ENCODE measurements at places on chromosomes 16 and 17. TPM values are rescaled to one million over a fixed set of nuclear protein-coding genes. Genes with fewer than 3 reads are reported as not detected.

LAT gene
- total RNA-seq = 4.2 TPM

ZNF469 gene
- 0.31 TPM for total RNA-seq

PRAC1 gene
- total RNA-seq = not detected

CCDC154 gene
- 0.79 TPM for total RNA-seq

MPV17L gene
- 9.3 TPM for total RNA-seq

CRYBA1 gene
- not detected for total RNA-seq

CFAP20 gene
- total RNA-seq = 15.1 TPM

CYBC1 gene
- 44.4 TPM for total RNA-seq

NPIPA2 gene
- total RNA-seq = 2.2 TPM

CCL14 gene
- total RNA-seq = 130 TPM

CCL5 gene
- 3.4 TPM for total RNA-seq

ACSM3 gene
- 109 TPM for total RNA-seq

GRCh38 chr16:85448557-85449190 lies 164.4 kb upstream of the GSE1 start:
- DNase-seq = peak; percentile 84
- peak overlapping the region; percentile 19 for H3K4me3 ChIP-seq
- H3K27me3 ChIP-seq = no peaks in the 10 kb centered on the region
- no peaks in the 10 kb centered on the region for H3K36me3 ChIP-seq
- peaks cover 15% of the 10 kb centered on the region for H3K4me1 ChIP-seq

- H3K27ac ChIP-seq = no peak overlapping the region
- DNase-seq = no peak
- H3K27me3 ChIP-seq = no peaks in the 10 kb centered on the region
- no peaks in the 10 kb centered on the region for H3K36me3 ChIP-seq
- H3K4me3 ChIP-seq = no peak overlapping the region
Measured at GRCh38 chr16:70767377-70768202, 33.4 kb downstream of the VAC14 start.

DNA sequence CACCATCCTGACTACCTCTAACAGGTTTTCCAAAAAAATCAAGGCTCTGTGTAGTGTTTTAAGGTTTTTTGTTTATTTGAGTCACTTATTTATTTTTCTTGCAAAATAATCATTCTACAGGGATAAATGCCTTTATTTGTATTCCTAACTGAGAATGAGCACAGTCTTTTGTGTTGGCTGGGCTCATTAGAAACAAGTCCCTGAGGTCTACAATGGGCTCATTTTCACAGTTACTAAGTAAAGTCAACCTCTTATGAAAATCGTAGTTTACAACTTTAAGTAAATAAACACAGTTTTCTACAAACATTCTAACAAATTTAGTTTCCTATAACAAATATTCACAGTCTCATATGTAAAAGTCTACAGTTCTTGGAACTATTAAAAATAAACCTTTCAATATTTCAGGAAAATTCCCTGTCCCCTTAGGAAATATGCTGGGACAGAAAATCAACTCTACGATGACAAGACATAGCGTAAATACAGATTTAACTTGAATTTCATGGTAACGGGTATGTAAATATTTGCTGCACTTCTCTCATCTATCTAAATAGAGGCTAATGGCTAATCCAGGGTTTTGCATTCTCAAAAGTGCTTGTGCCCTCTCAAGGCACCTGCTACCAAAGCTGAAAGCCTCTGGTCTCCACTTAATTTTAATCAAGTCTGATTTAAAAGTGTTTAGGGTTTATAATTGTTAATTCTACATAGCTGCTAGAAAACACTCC lies 31.5 kb upstream of the CDH5 start:
- no peak overlapping the region for H3K4me3 ChIP-seq
- no peak overlapping the region for H3K27ac ChIP-seq
- no peaks in the 10 kb centered on the region for H3K27me3 ChIP-seq
- DNase-seq = no peak
- no peaks in the 10 kb centered on the region for H3K36me3 ChIP-seq
- no peaks in the 10 kb centered on the region for H3K4me1 ChIP-seq

- H3K27me3 ChIP-seq = peaks cover 22% of the 10 kb centered on the region
- H3K4me1 ChIP-seq = no peaks in the 10 kb centered on the region
- no peak overlapping the region for H3K4me3 ChIP-seq
- DNase-seq = no peak
Measured at GRCh38 chr17:48997827-48998586, 822 bp downstream of the IGF2BP1 start.

GRCh38 chr16:22189473-22190080 lies 16.5 kb upstream of the EEF2K start:
- peaks cover 26% of the 10 kb centered on the region for H3K4me1 ChIP-seq
- no peaks in the 10 kb centered on the region for H3K36me3 ChIP-seq
- H3K4me3 ChIP-seq = peak overlapping the region; percentile 78
- H3K27me3 ChIP-seq = no peaks in the 10 kb centered on the region
- H3K27ac ChIP-seq = peak overlapping the region; percentile 78
- DNase-seq = peak; percentile 55

- DNase-seq = peak; percentile 77
- peaks cover 43% of the 10 kb centered on the region for H3K4me1 ChIP-seq
- H3K36me3 ChIP-seq = peaks cover 8% of the 10 kb centered on the region
- no peak overlapping the region for H3K4me3 ChIP-seq
- no peaks in the 10 kb centered on the region for H3K27me3 ChIP-seq
Measured at GRCh38 chr16:11869353-11870228, 18.2 kb upstream of the RSL1D1 start.

DNA sequence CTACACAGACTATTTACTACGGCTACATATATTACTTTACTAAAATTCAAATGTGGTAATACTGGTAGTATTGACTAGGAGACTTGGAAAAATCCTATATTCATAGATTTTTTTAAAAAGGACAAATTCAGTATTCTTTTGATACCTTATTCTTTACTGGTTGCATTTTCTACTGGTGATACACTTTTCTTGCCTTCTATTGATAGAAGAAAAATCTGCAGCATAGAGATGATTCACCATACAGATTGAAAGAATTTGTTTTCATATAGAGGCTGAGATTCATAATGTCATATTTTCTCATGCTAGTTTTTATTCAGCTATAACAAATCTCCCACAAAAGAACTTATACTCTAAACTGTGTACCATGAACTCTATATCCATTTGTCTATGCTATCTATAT lies 195.4 kb upstream of the C17orf78 start:
- no peaks in the 10 kb centered on the region for H3K27me3 ChIP-seq
- no peak overlapping the region for H3K27ac ChIP-seq
- no peak overlapping the region for H3K4me3 ChIP-seq
- no peak for DNase-seq
- no peaks in the 10 kb centered on the region for H3K36me3 ChIP-seq
- H3K4me1 ChIP-seq = no peaks in the 10 kb centered on the region

GRCh38 chr17:48601539-48602425 lies 3.0 kb downstream of the HOXB6 start:
- no peak for DNase-seq
- no peaks in the 10 kb centered on the region for H3K36me3 ChIP-seq
- no peak overlapping the region for H3K27ac ChIP-seq

- no peaks in the 10 kb centered on the region for H3K27me3 ChIP-seq
- no peak for DNase-seq
- no peak overlapping the region for H3K27ac ChIP-seq
- no peaks in the 10 kb centered on the region for H3K4me1 ChIP-seq
- H3K4me3 ChIP-seq = no peak overlapping the region
Measured at GRCh38 chr17:36629970-36630502, 28.7 kb downstream of the MRM1 start.

GRCh38 chr16:4762205-4762604 lies 4.8 kb downstream of the ZNF500 start:
- no peak overlapping the region for H3K4me3 ChIP-seq
- DNase-seq = no peak
- no peak overlapping the region for H3K27ac ChIP-seq
- no peaks in the 10 kb centered on the region for H3K27me3 ChIP-seq
- H3K4me1 ChIP-seq = no peaks in the 10 kb centered on the region

GRCh38 chr17:37051833-37052232 lies 103.1 kb downstream of the AATF start:
- no peaks in the 10 kb centered on the region for H3K36me3 ChIP-seq
- no peaks in the 10 kb centered on the region for H3K4me1 ChIP-seq
- H3K27ac ChIP-seq = no peak overlapping the region
- H3K4me3 ChIP-seq = no peak overlapping the region
- DNase-seq = no peak
- no peaks in the 10 kb centered on the region for H3K27me3 ChIP-seq

GRCh38 chr16:65534121-65534528 lies 412.3 kb upstream of the CDH11 start:
- DNase-seq = no peak
- no peaks in the 10 kb centered on the region for H3K4me1 ChIP-seq
- H3K27ac ChIP-seq = no peak overlapping the region

GRCh38 chr17:27563532-27563931 lies 67.5 kb upstream of the LGALS9 start:
- H3K4me3 ChIP-seq = no peak overlapping the region
- no peaks in the 10 kb centered on the region for H3K36me3 ChIP-seq
- H3K27me3 ChIP-seq = no peaks in the 10 kb centered on the region
- no peak for DNase-seq
- no peak overlapping the region for H3K27ac ChIP-seq
- H3K4me1 ChIP-seq = no peaks in the 10 kb centered on the region

DNA sequence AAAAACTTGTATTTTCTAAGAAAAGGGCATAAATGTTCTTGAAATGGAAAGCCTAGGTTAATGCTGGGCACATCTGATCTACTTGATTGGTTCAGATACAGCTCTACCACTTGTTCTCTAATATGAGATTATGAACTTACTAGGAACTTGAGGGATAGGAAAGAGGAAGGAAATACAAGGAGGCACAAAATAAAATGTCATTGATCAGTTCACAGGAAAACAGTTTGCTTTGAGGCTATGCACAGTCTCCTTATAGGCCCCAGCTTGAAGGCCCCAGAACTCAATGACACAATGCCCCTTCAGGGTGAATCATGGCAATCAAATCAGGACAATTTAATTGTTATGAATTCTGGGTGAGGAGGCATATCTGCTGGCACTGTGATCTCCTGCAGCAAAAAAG lies 27.1 kb downstream of the NXPH3 start:
- H3K27me3 ChIP-seq = no peaks in the 10 kb centered on the region
- DNase-seq = no peak
- no peaks in the 10 kb centered on the region for H3K36me3 ChIP-seq
- H3K4me3 ChIP-seq = no peak overlapping the region
- H3K4me1 ChIP-seq = no peaks in the 10 kb centered on the region

- H3K27ac ChIP-seq = no peak overlapping the region
- H3K27me3 ChIP-seq = no peaks in the 10 kb centered on the region
- H3K4me3 ChIP-seq = no peak overlapping the region
- H3K4me1 ChIP-seq = no peaks in the 10 kb centered on the region
- H3K36me3 ChIP-seq = no peaks in the 10 kb centered on the region
- no peak for DNase-seq
Measured at GRCh38 chr16:19837984-19838707, 46.5 kb downstream of the GPRC5B start.

GRCh38 chr16:30394592-30395154 lies 547 bp upstream of the ZNF48 start:
- no peaks in the 10 kb centered on the region for H3K36me3 ChIP-seq
- peak overlapping the region; percentile 44 for H3K27ac ChIP-seq
- H3K27me3 ChIP-seq = no peaks in the 10 kb centered on the region
- DNase-seq = no peak

GRCh38 chr17:71987634-71988033 lies 133.2 kb upstream of the SOX9 start:
- no peaks in the 10 kb centered on the region for H3K4me1 ChIP-seq
- no peak overlapping the region for H3K27ac ChIP-seq
- DNase-seq = no peak
- H3K36me3 ChIP-seq = no peaks in the 10 kb centered on the region
- no peaks in the 10 kb centered on the region for H3K27me3 ChIP-seq

DNA sequence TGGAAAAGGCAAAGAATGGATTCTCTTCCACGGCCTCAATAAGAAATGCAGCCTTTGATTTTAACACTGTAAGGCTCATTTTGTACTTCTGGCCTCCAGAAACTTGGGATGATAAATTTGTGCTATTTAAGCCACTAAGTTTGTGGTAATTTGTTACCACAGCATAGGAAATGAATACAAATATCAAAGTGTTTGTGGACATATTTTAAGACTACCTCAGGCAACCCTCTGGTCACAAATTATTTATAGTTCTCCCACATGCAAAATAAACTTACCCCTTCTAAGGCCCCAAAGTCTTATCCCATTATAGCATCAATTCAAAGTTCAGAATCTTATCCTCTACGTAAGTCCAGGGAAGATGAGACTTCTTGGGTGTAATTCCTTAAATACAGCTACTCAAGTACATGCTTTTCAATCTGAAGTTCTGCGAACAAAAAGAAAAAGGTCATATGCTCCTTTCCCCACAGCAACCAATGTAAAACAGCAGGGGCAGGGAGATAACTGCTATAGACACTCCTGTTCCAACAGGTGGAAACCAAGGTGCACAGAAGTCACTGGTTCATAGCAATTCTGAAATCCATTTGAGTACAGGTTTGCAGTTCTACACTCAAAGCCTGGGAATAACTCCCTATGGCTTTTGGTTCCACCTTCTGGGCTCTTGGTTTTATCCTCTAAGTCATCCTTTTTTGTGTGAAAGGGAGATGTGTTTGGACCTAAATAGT lies 5.4 kb upstream of the EFCAB13 start:
- no peaks in the 10 kb centered on the region for H3K27me3 ChIP-seq
- no peak overlapping the region for H3K4me3 ChIP-seq
- H3K4me1 ChIP-seq = peaks cover 36% of the 10 kb centered on the region
- no peak overlapping the region for H3K27ac ChIP-seq

DNA sequence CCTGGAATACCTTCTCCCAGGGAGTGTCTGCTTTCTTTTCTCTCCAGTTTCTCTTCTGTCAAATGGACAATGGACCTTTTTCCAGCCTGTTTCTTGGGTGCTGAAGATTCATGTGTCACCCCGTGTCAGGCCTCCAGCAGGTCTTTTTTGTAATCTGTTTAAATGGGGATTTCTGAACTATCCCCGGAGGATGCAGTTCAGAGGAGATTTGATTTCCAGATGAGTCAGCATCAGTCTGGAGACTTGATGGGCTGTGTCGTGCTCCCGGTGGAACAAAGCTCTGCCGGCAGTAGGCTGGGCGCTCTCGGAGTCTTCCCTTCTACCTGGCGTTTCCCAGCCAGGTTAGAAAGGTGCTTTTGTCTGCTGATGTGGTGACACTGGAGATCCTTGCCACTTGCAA lies 440.6 kb downstream of the HS3ST3B1 start:
- no peaks in the 10 kb centered on the region for H3K36me3 ChIP-seq
- no peak overlapping the region for H3K4me3 ChIP-seq
- H3K27me3 ChIP-seq = no peaks in the 10 kb centered on the region
- peaks cover 5% of the 10 kb centered on the region for H3K4me1 ChIP-seq

GRCh38 chr16:10539236-10539635 lies 41.2 kb downstream of the EMP2 start:
- DNase-seq = no peak
- H3K27me3 ChIP-seq = no peaks in the 10 kb centered on the region
- no peak overlapping the region for H3K27ac ChIP-seq
- H3K4me1 ChIP-seq = no peaks in the 10 kb centered on the region

GRCh38 chr16:854808-855410 lies 54.4 kb upstream of the GNG13 start:
- H3K36me3 ChIP-seq = no peaks in the 10 kb centered on the region
- no peak for DNase-seq
- no peaks in the 10 kb centered on the region for H3K27me3 ChIP-seq
- H3K4me1 ChIP-seq = no peaks in the 10 kb centered on the region
- H3K4me3 ChIP-seq = no peak overlapping the region
- no peak overlapping the region for H3K27ac ChIP-seq

GRCh38 chr17:40854175-40854814 lies 12.7 kb downstream of the KRT12 start:
- H3K27ac ChIP-seq = no peak overlapping the region
- H3K4me1 ChIP-seq = no peaks in the 10 kb centered on the region
- H3K27me3 ChIP-seq = no peaks in the 10 kb centered on the region
- H3K4me3 ChIP-seq = no peak overlapping the region
- DNase-seq = no peak
- H3K36me3 ChIP-seq = no peaks in the 10 kb centered on the region

GRCh38 chr16:84137287-84137686 lies 7.7 kb downstream of the HSDL1 start:
- H3K4me1 ChIP-seq = no peaks in the 10 kb centered on the region
- no peaks in the 10 kb centered on the region for H3K36me3 ChIP-seq
- no peaks in the 10 kb centered on the region for H3K27me3 ChIP-seq
- H3K27ac ChIP-seq = no peak overlapping the region
- no peak overlapping the region for H3K4me3 ChIP-seq

All from right lobe of liver (tissue), 6 donors.